ENCODE measurements at places on chromosomes 1 and 21.

DNA sequence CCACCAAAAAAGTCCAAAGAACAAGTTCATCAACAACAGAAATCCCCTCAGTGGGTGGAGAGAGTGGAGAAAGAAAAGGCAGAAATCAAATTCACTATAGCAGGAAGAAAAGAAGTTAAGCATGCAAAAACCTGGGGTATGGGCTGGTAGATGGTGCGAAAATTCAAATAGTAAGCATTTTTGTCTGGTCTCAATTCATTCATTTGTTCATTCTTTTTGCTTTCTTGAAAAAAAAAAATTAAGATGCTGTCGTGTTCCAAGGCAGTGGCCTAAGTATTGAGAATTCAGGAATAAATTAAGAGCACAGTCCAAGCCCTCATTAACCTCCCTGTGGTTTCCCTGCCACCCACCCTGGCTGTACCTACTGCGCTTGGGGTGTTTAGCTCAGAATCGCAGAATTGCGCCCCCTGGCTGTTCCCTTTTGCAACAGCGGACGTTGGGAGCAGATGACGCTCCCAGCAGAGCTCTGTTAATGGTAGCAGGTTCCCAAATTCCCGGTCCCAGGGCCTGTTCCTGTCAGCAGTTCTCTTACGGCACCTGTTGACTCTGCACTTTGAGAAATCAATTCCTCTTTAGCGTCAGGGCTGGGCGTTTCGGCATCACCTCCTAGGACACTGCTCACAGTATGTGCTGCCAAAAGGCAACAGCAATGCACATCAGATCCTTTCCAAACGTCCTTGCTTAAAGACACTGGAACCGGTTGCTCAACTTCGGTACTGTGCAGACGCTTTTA lies 34.0 kb upstream of the SSX2IP start:
- DNase-seq, result peak; percentile 31

GRCh38 chr1:162977944-162978568 lies 91.1 kb upstream of the RGS4 start:
- no peak for DNase-seq

GRCh38 chr1:14994841-14995437 lies 158.6 kb upstream of the TMEM51 start:
- DNase-seq, result no peak

GRCh38 chr1:23567996-23568607 lies 8.8 kb upstream of the ID3 start:
- DNase-seq, result no peak

- DNase-seq, result no peak
These were observed 49.2 kb downstream of the ALG14 start for GRCh38 chr1:95023399-95024043.

- no peak for DNase-seq
These were observed 10.8 kb downstream of the GPR3 start for GRCh38 chr1:27403065-27403726.

DNA sequence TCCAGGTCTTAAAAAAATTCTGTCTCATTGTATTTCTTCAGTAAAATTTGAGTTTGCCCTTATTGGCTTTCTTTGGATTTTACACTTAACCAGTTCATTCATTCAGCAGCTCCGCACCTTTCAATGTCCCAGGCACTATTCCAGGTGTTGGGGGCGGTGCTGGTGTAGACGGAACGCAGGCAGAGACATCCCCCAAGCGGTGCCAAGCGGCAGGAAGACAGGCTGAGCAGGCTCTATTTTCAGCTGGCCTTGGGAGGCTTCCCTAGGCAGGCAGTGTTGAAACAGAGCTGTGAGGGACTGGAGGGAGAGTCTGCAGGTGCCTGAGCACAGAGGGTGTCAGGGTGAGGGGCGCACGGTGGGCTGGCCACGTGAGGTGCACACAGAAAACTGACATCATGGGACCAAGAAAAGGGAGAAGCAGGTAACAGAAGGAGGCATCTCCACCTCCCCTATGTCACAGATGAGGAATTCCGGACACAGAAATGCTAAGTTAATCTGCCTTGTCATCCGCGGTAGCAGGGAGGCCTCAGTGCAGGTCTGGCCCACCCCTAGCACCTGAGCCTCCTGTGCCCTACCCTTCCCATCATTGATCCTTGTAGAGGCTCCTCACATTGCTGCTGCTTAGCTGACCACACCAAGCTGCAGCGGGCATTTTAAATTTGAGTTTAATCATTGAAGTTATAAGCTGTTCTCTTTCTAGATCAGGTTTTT lies 40.8 kb downstream of the SLC37A1 start:
- DNase-seq, result no peak

GRCh38 chr1:171819946-171820345 lies 21.4 kb upstream of the DNM3 start:
- no peak for DNase-seq

DNA sequence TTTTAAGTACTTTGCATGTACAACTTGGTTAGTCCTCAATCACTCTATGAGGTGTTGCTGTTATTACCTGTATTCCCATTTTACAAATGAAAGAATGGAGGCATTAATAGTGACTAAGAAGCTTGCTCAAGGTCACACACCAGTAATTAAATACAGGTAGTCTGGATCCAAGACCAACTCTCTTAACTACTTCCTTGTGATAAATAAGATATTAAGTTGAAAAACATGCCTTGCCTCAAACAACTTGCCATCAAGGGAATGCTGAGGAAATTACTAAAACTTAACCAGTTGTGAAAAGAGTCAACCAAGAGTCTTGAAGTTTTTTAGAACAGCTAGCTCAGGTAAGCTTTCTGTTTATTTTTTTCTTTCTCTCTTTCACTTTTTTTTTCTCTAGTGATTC lies 21.0 kb upstream of the LAMC1 start:
- DNase-seq, result no peak

DNA sequence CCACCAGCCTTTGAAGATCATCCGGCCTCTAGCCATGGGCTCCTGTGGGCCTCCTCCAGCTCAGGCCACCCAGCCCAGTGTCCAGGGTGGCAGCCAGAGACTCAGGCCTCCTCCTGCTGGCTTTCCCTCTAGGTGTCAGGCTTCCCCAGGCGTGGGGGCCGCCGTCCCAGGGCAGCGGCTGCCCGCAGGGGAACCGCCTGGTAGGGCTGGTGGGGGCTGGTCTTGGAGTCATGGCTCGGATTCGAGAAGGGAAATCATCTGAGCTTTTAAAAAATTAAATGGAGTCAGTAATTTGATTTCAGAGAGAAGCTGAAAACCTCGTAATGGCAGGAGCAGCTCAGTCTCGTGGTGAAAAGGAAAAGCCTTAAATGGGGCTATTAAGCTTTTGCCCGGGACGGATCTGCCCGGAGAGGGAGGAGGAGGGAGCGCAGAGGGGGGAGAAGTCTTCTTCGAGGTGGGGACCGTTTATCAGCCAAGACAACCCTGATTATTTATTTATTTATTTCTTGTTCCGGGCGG lies 66.4 kb upstream of the TARDBP start:
- DNase-seq, result no peak

- DNase-seq, result no peak
These were observed 741 bp downstream of the DUSP10 start for GRCh38 chr1:221740993-221741702.

DNA sequence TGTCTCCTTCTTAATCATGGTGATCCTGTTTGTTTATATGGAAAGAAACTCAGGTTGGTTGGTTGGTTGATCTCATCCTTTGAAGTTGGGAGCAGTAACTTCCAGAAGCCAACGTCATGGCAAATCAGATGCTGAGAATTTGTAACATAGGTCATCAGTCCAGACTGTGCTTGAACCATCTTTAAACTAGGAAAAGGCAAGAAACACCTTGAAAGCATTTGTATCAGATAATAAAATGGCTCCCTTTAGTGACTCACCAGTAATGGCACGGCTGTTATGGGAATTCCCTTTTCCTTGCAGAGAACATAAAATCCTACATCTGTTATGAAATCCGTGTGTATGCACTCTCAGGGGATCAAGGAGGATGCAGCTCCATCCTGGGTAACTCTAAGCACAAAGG lies 58.1 kb downstream of the SERBP1 start:
- DNase-seq, result no peak

DNA sequence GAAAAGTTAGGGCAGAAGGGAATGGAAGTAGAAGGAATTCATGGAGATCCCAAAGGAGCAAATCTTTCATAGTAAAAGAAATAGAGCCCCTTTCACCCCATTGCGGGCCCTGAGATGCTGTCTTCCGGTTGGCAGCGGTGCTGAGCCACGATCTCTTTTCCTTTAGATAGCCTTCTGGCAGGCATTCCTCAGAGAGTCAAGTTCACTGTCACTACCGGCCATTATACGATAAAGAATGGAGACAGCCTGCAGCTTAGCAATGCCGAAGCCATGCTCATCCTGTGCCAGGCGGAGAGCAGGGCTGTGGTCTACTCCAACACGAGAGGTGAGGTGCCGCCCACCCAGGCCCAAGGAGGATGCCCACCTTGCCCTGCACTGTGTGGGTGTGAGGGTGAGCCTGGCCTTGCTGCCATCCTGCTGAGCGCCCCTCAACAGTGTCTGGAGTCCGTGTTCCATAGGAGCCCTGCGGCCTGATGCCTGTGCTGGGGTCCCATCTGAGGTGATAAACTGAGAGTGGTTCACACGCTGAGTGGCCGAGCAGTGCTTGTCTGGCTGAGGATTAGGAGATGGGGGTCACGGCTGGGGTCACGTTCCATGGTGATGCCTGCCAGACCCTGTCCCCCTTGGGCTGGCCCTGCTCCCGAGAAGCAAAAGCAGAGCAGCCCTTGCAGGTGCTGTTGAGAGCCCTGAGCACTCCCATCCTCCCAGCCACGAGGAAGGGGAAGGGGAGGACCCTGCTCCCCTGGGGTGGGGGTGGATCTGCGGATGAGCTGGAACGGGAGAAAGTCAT lies 20.4 kb upstream of the PWP2 start:
- no peak for DNase-seq

- no peak for DNase-seq
These were observed 208.2 kb upstream of the TMEM51 start for GRCh38 chr1:14945132-14946010.

- no peak for DNase-seq
These were observed 24.2 kb downstream of the PDE9A start for GRCh38 chr21:42677339-42678321.

DNA sequence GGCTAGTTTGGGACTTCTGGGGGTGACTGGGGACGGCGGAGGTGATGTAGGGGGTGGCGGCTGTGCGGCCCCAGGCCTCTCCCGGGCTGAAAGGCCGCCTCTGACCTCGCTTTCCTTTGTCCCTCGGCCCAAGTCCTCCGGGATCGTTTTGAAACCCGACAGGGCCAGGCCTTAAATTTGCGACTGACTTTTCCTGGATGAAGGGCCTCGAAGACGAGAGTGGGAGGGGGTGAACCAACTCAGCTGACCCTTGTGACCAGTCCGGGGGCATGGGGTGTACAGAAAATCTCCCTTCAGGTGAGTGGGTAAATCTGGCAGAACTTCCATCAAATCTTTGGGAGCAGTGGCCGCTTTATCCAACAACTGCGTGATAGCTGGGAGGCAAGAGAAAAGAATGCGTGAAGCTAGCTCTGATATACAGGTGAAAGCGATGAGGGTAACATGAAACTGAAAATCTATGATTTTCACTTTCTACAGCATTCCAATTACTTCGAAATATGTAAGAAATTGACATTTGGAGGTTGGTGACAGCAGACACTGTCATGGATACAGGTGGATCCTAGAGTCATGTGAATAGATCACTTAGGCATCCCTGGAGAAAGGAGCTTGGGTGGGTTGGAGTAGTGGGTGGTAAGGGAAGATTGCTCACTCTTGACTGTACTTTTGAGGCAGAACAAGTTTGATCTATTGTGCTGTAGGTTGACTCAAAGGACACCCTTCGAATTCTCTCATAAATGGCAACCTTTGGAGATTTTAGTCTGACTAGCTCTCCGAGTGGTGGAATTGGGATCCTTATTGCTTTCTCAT lies 885 bp downstream of the AHCYL1 start:
- DNase-seq, result no peak

DNA sequence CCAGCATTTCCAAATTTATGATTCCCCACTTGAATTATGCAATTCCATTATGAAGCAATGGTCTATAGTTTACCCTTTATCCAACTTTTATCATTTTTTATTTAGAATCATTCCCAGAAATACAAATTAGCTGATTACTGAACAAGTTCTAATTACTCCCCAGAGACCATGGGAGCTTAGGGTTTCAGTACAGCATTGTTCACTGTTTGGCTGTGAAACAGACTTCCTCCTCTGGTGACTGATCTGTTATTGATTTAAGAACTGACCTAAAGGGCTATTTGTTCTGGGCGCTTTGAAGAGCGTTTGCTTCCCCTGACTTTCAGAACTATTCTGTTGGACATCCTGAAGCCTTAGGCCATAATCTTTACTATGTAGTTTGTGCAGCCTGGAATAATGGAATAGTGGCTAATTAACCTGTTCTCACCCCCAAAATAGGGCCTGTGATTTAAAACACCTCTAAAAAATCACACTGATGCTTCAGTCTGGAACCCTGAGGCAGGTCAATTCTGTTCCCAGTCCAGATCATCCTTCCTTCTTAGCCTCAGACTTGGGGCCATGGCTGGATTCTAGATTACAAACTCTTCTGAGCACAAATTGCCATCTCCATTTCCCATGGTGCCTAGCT lies 58.7 kb downstream of the ALG14 start:
- no peak for DNase-seq

- no peak for DNase-seq
These were observed 32.2 kb downstream of the SDCCAG8 start for GRCh38 chr1:243288062-243288461.

GRCh38 chr1:37040773-37041172 lies 6.5 kb upstream of the GRIK3 start:
- DNase-seq, result no peak

DNA sequence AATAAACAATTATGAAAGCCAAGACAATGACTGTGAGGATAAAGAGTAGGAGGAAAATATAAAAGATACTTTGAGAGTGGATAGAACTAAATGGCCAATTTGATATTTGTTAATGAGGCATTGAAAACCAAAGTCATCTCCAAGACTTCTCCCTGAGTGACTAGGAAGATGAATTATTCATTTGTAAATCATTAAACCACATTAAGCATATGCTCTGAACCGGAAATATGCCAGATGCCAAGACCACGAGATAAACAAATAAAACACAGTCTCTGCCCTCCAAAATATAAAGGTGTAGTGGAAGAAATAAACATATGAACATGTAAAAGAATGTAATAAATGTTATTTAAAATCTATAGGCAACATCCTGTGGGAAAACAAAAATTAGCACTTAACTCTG lies 78.8 kb downstream of the MRPL39 start:
- DNase-seq, result no peak

GRCh38 chr1:2480236-2480985 lies 4.3 kb downstream of the PLCH2 start:
- no peak for DNase-seq

DNA sequence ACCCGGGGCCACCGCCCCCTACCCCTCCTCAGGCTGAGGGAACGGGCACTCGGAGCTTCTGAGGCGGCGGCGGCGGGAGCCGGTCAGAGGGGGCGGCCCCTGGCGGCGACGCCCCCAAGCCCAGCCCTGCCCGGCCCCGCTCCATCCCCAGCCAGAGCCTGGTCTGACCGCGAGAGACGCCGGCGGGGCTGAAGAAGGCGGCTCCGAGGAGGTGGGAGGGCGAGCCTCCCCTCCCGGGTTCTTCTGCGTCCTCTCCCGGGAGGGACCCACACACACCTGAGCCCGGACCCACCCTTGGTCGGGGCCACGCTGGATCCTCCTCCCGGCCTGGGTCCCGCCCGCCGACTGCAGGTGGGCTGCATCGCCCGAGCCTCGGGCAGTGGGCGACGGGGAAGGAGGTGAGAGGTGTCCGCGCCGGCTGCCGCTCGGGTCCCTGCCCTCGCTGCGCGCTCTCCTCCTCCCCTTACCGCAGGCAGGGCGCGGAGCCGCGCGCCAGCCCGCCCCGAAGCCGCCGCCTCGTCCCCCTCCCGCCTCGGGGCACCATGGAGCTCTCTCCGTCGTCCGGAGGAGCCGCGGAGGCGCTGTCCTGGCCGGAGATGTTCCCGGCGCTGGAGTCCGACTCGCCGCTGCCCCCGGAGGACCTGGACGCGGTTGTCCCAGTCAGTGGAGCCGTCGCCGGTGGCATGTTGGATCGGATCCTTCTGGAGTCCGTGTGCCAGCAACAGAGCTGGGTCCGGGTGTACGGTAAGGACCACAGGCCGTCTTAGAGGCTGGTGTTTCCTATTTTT lies at the start of gene RASAL2:
RASAL2 (plus strand) TSS at position 154 of the 788 bp plus-strand sequence; CDS start at position 543, 389 bp downstream.
- DNase-seq, result no peak
